ENCODE measurements at places on chromosomes 12 and 14.

GRCh38 chr12:5570416-5570815 lies 138.5 kb downstream of the NTF3 start:
- no peak for DNase-seq

DNA sequence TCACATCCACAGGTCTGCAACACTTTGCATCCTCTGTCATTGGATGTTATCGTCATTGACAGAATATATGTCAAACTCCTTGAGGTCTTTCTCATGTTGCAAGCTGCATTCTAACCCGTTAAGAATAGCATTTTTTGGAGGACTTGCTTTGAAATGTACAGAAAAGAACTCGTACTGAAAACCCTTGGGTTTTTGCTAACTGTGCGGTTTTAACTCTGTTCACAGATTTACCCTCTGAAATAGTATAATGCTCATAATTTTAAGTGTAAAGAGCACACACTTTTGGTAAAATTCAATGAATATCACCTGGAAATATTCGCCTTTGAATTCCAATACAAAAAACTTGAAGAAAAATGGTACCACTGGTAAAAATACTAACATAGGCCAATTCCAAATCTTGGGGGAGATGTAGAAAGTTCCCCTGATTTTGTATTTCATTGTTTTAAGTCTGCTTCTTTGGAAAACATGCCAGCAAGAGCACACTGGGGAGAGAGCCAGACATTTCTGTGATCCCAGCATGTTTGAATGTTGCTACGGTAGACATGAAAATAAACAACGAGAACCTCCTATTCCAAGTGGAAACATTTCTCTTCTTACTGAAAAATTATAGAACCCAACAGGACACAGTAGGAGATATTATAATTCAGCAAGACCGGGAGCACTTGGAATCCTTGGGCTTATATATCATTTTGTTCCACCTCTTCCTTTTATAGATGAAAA lies 446.0 kb downstream of the AEBP2 start:
- no peak for DNase-seq

DNA sequence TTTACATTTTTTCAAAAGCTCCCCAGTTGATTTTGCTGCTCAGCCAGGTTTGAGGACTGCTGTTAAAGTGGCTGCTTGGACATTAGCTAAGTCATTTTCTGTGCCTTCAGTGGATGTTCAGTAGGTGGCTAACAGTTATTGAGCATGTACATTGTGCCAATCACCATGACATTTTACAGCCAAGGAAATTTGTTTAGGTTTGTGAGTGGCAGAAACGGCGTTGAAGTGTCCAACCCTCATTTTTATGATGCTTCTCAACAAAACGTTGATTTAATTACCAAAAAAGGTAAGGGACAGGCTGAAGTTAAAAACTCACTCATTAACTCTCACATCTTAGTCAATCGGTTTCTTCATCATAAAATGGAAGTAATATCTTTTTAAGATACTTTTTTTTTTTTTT lies 37.0 kb upstream of the LRIG3 start:
- no peak for DNase-seq

GRCh38 chr12:8483079-8483478 lies 27.3 kb downstream of the CLEC6A start:
- no peak for DNase-seq

DNA sequence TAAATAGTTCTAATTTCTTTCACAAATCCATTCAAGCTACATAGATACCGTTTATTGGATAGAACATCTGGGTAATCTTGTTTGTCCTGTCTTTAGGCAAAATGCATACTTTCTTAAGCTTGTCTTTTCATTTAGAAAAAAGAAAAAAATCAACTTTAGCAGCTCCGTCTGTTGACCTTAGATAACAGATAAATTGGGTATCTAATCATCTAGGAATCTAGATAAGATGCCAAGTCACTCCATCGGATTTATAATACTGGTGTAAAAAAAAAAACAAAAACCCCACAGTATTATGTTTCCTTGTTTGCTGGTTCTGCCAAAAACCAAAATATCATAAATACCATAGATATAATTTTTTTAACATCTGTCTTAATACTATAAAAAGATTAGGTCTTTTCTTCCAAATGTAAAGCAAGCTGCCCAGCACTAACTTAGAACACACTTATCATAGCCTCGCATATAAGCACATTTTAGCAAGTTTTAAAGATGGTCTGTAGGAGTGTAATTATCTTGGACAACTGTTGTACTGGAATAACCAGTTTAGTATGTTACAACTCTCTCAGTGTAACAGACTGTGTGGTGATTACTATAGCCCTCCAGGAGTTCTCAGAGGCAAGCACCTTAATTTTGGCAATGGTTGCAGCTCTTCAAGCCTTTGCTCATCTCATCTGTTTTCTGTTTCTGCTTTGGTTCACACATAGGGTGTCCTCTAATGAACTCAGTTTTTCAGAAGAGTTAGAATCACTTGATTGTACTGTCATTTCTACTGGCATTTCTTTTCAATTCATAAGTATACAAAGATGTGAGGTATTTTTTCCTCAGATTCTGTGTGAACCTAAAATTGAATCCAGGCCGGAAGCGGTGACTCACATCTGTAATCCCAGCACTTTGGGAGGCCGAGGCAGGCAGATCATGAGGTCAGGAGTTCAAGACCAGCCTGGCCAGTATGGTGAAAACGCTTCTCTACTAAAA lies 83.1 kb downstream of the ANO6 start:
- no peak for DNase-seq

- no peak for DNase-seq
Measured at GRCh38 chr14:66395300-66395699, 90.9 kb upstream of the CCDC196 start.

DNA sequence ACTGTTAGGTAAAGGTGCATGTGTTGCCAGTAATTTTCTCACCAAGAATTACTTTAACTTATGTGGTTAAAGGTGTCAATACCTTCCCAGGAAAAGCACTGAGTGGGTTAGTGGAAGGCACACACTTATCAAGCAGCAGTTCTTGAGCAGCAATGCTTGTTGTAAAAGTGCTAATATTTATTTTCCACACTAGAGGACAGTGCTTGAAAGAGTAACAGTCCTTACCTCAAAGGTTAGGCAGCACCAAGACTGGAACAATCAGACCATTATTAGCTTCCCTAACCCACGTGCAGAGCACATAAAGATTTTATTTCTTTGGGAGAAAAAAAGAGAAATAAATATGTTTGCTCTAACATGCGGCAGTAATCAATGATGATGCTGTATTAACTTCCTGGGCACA lies 48.8 kb upstream of the KRR1 start:
- DNase-seq, result no peak

DNA sequence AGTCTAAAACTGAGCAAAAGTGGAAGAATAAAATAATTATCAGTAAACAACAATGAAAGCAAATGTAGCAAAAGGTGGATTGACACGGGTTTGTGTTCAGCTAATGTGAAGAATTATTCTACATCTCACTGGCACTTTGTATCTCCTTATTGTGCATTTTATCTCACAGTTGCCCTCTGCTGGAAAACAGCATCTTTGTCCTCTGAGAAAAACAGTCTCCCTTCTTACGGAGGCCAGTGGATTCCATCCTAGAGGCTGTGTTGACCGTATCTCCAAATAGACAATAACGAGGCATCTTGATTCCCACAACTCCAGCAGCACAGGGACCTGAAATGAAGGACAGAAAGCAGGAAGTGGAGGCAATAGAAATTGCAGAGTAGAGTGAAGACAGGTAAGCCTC lies 51.3 kb upstream of the PLBD1 start:
- no peak for DNase-seq

GRCh38 chr12:6921996-6922946 lies 5.5 kb upstream of the ATN1 start:
- DNase-seq, result no peak

- no peak for DNase-seq
Measured at GRCh38 chr12:70739756-70740155, 102.5 kb upstream of the PTPRB start.

GRCh38 chr12:62895351-62895877 lies 39.5 kb downstream of the PPM1H start:
- DNase-seq, result no peak

DNA sequence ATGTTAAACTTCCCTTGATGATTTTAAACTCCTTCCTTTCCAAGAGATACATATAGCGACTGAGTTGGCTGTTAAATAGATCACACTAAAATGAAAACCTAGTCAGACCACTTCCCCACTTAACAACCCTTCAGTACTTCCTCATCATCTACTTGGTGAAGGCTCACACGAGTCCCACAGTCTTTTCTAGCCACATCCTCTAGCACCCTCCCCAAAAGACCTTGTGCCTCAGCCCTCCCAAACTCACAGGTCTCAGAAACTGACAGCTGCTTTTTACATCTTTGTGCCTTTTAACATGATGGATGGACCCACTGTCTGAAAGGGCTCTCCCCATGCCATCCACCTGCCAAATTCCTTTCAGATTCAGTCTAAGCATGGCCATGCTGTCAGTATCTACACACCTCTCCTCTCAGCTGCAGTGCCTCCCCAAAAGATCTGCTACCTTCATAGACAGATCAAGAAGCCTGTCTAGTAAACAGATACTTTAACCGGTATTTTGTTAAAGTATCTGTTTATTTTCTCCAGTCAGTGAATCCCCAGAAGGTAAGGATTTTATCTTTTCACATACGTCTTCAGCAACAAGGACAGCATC lies 65.1 kb upstream of the GPHB5 start:
- DNase-seq, result no peak

GRCh38 chr12:104064842-104065427 lies 604 bp downstream of the HCFC2 start:
- no peak for DNase-seq

GRCh38 chr12:103908877-103909276 lies 21.3 kb upstream of the HSP90B1 start:
- no peak for DNase-seq

DNA sequence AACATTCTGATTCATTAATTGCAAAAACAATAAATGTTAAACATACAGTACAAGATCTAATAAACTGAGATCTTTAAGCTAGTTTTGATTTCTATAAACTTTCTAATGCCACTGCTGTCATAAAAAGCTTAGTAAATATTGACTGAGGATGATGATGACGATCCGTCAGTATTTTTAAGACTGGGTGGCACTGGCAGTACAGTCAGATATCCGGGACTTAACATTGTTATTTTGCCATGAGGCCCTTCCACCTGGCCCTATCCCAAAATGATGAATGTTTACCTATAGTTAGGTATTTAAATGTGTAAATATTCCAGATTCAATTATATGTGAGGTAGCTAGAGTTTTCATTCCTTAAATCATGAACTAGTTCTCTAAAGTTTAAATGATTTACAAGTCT lies 158.5 kb downstream of the FOXA1 start:
- DNase-seq, result no peak

DNA sequence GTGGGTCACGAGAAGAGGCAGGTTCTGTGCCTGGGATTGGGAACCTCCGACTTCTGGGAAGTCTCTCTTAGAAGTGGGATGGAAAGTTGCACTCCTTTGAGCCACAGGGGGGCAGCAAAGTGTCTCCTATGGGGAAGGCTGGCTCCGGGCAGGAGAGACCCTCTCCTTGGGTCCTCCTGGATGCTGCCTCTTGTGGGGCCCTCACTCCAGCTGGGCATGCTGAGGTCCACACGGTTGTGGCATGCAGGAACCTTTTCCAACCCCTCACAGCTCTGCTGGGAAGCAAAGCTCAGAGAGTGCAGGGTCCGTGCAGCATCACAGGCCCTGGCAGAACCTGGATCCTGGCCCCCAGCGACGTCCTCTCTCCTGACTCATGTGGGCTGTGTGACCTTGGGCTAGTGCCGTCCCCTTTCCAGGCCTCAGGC lies 17.4 kb downstream of the SDSL start:
- DNase-seq, result no peak

DNA sequence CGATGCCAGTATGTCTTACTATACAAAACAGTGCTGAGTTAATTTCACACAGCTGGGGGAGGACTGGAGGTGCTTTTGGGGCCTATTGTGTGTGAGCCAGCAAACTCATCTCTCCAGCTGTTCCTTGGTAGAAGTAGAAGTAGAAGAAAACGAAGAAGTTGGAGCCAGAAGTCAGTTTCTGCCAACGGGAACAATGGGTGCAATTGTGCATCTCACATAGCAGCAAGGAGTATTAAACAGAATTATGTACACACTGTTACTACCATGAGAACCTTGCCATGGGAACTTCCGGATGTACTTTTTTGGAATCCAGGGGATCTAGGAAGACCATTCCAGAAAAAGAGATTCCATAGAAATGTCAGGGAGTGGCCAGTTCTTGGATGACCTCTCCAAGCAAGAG lies 88.6 kb downstream of the VCPKMT start:
- no peak for DNase-seq

GRCh38 chr12:65306366-65307168 lies 28.1 kb downstream of the MSRB3 start:
- no peak for DNase-seq

- no peak for DNase-seq
Measured at GRCh38 chr14:64602826-64603225, 53.1 kb downstream of the PPP1R36 start.

DNA sequence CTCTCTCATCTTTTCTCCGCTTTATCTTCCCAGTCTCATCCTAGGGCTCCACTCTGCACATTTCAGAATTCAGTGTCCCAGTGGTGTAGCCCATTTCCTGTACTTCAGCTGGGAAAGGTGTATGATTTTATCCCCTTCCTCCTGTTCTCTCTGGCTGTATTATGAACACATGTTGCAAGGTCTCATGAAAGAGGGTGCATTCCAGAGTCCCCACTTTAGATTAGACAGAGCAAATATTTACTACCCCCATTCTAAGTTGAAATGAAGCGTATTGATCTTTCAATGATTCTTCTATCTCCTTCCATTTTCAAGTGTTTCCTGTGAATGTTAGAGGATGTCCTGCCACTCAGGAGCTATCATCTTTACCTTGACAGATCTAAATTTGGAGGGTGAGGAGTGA lies 123.2 kb downstream of the WIF1 start:
- DNase-seq, result no peak

- DNase-seq, result no peak
Measured at GRCh38 chr14:85387181-85387580, 142.8 kb upstream of the FLRT2 start.

GRCh38 chr14:50520947-50521815 lies 11.2 kb downstream of the MAP4K5 start:
- no peak for DNase-seq

- no peak for DNase-seq
Measured at GRCh38 chr12:69595689-69596088, 10.4 kb downstream of the CCT2 start.

DNA sequence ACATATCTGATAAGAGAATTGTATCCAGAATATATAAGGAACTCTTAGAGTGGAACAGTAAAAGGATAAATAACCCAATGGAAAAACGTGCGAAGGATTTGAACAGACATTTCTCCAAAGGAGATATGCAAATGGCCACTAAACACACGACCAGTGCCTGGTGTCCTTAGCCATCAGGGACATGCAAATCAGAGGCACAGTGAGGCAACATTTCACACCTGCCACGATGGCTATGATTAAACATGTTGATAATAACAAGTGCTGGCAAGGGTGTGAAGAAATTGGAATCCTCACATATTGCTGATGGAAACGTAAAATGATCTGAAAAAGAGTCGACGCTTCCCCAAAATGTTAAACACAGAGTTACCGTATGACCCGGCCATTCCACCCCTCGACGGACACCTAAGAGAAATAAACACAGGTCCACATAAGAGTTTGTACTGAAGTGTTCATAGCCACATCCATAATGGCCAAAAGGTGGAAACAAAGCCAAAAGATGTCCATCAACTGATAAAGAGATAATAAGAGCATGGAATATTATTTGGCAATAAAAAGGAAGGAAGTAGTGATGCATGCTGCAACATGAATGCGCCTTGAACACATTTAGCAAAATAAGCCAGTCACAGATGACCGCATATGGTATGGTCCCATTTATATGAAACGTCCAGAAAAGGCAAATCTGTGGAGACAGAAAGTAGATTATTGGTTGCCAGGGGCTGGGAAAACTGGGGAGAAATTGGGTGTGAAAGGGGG lies 6.3 kb upstream of the TMEM121 start:
- DNase-seq, result no peak
